Erythroblast (primary cell): ENCODE measurements at places on chromosomes 3 and 15.

DNA sequence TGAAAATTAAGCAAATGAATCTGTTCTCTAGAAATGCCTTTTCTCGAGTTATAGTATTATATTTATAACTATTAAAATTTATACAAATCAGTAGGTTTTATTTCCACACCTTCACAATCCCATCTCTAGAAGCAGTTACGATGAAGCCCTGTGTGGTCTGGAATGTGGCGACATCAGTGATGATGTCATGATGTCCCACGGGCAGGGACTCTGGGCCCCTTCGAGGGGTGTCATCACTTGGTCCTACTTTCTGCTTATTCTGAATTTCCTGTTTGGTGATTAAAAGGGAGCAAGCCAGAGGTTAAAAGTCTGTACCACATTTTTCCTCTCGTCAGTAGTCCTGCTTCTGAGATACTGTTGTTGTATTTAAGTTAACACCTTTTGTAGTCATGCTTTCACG, 67.4 kb downstream of the PIK3R4 start:
- no peak for DNase-seq

- DNase-seq = no peak
These were observed 82.3 kb upstream of the OXTR start for GRCh38 chr3:8851703-8852102.

GRCh38 chr3:30752491-30752890, 142.0 kb downstream of the GADL1 start:
- no peak for DNase-seq

- DNase-seq = no peak
These were observed 223.3 kb upstream of the ARHGEF26 start for GRCh38 chr3:153897842-153898241.

DNA sequence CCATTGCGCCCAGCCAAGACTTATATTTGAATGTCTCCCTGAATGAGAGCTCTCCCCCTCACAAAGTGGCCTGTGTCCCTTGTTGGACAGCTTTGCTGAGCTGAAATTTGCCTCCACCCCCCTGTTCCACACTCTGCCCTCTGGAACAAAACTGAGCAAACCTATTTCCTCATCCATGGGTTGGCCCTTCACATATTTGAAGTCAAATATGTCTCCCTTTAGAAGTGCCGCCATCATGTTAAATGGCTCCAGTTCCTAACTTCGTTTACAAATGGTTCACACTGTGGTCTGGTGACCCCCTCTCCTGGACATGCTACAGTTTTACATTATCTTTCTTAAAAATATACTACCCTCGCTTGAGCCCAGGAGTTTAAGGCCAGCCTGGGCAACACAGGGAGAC, 4.6 kb downstream of the PLIN1 start:
- no peak for DNase-seq

GRCh38 chr15:83380682-83381081, 66.5 kb upstream of the SH3GL3 start:
- DNase-seq = peak; percentile 54

DNA sequence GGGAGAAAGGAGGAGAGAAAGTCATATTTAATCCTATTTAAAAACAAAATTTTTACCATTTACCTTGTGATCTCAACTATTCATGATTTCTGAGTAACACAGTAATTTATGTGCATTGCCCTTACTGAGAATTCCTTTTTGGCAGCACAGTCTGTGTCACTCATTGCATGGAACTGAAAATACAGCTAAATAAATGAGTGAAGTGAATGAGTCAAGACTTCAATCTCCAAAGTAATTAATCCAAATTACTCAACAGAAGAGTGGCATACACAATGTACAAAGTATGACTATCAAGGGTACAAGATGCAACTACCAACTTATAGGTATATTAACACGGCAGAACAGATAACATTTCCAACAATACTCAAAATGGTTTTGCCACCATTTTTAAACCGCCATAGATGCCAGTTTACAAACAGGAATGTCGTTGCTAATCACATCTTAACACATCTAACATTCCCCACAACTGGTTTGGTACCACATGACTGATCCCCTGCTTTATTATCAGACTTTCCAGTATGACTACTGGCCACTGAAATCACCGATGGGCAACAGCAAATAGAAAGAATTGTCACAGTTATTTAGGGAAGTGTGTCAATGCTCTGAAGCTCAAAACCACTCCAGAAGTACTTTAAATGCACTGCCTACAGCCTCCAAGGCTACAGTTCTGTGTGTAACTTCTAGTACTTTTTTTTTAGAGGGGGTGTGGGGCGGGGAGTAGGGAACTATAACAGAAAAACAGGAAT, 410.4 kb downstream of the SHQ1 start:
- peak; percentile 45 for DNase-seq

DNA sequence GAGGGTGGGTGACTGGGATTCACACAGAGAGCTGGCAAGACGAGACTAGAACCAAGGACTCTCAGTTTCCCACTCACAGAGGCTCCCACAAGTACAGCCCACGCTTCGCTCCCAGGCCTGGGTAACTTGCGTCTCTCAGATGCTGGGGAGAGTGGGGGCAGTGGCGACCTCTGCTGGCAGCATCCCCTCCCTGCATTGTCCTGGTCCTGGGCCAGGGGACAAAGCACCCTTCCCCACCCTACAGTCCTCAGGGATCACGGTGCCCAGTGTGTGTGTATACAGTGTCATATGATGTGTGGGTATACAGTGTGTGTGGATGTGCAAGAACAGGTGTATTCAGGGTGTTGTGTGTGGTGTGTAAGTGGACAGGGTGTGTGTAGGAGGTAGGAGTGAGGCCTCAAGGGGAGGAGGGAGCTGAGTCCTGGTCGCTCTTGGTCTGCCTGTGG, 12.8 kb downstream of the VILL start:
- peak; percentile 63 for DNase-seq

DNA sequence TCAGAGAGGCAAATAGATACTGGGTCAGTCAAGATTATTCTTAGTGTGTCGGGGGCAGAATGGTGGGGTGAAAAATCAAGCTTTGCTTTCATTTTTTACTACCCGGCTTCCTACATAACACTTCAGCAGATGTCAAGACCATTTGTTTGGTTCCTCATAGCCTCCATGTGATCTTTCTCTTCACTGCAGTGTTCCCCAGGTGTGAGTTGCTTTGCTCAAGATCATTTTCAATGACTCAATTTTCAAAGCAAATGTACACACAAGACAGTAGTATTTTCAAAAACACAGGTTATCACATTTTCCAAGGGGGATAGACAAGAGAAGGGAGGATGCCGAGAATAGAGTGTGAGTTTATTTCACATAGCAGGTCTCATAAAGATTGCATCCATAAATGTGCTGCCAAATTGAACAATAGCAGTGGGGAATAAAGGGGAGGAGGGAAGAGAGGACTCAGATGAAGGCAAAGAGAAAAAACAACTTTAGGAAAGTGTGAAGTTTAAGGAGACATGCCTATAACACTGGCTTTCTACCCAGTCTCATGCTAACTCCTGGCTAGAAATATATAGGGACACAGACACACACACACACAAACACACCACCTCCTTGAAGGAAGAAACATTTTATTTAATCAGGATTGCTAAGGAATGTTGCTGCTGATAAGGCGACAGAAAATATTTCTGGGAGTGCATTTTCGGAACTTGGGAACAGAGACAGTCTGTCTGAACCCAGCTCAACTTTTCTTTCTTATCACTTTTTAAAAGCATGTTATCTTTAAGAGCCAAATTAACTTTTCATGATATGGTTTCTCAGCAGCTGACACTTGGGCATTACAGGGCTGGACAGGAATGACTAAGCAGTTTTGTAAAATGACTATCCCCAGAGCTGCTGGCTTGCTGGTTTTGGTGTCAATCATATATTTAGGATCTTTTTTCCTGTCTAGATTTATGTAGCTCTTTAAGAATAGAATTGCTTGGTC, 402.4 kb downstream of the RBMS3 start:
- peak; percentile 89 for DNase-seq

GRCh38 chr3:147497286-147497685, 88.1 kb downstream of the ZIC1 start:
- no peak for DNase-seq

GRCh38 chr15:30859091-30859874, 44.4 kb upstream of the FAN1 start:
- DNase-seq = no peak

- DNase-seq = no peak
These were observed 448.6 kb downstream of the ERC2 start for GRCh38 chr3:56019490-56020146.

GRCh38 chr15:77528290-77528967, 104.3 kb downstream of the LINGO1 start:
- no peak for DNase-seq
